ENCODE measurements at places on chromosomes 1 and 21.

DNA sequence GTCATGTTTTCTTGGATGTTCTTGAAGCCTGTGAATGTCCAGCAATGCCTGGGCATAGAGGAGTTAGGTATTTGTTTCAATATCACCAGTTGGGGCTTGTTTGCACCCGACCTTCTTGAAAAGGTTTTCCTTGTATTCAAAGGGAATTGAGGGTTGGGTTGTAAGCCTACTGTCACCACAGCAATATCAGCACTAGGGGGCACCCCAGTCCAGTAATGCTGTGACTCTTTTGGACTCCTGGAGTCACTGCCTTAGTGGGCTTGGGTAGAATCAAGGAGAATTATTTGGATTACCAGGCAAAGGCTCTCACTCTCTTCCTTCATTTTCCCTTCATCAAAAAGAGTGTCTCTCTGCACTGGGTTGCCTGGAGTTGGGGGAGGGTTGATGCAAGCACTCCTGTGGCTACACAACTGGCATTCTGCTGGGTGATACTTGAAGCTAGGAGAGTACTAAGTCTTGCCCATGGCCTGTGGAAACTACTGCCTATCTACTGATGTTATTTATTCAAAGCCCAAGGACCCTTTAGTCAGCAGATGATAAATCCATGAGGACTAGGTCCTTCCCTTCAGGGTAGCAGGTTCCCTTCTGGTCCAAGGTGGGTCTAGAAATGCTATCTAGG lies 34.5 kb downstream of the OR10R2 start:
- no peak for DNase-seq
- no peaks in the 10 kb centered on the region for H3K4me1 ChIP-seq
- H3K27me3 ChIP-seq: no peaks in the 10 kb centered on the region

DNA sequence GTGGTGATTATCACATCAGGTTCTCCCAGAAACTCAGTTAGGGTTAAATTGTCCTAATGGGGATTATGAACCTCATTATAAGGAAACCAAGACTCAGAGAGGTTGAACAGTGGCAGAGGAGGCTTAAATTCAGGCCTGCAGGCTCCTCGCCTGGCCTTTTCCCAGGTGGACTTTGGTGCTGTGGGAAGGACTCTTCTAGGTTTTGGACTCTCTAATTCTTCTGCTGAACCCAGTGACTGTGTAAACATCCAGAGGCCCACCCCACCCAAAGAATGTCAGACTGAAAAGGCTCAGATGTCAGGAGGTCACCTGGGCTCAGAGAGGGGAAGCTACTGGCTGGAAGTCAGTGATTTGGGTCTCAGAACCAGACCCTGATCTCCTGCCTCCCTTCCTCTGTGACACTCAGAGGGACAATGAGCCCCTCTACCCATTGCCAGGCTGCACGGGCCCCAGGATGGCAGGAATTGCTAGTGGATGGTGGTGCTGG lies 2.5 kb downstream of the ZNF362 start:
- no peaks in the 10 kb centered on the region for H3K36me3 ChIP-seq
- no peak overlapping the region for H3K27ac ChIP-seq
- H3K27me3 ChIP-seq: no peaks in the 10 kb centered on the region

DNA sequence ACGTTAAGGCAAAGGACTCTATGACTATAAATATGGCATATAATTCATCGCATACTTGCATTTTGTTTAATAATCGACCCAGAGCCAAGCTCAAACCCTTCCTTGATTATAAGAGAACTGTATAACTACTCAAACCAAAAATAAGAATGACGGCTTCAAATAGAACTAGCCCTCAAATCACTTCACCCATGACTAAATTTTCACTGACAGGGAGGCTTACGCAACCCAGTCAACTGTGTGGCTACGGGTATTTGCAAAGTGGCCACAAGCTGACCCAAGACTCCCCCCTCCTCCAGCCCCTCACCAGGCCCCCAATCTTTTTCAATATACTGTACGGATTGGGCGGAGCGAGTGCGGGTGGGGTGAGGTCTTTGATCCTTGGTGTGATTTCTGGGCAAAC lies 268.3 kb downstream of the ASTN1 start:
- no peaks in the 10 kb centered on the region for H3K27me3 ChIP-seq
- H3K36me3 ChIP-seq: no peaks in the 10 kb centered on the region
- no peak overlapping the region for H3K4me3 ChIP-seq
- DNase-seq: no peak
- H3K27ac ChIP-seq: no peak overlapping the region

DNA sequence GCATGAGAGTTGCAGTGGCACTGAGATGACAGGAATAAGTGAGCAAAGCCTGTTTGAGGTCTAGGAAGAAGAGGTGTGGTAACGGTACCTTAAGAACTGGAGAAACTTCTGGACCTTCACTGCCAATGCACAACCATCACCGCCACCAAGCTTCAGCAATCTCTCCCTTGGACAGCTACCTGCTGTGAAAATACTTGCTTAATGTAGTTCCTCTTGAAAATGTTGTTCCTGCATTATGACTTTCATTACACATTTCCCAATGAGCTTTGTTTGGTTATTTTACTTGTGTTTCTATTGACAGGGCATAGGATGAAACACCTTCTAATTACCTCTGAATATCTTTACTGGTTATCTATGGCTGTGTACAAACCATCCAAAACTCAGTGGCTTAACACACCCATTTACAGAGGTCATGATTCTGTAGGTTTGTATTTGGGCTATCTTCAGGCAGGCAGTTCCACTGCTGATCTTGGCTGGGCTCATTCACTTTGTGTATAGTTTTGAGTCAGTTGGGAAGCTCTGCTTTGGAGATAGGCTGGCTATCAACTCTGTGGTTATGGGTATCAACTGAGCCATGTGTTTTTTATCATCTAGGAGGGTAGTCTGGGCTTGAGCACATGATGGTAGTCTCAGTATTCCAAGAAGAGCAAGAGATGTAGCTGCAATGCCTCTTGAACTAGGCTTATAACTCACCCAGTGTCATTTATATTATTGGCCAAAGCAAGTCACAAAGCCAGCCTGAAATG lies 149.4 kb downstream of the ELAVL4 start:
- H3K27ac ChIP-seq: no peak overlapping the region
- DNase-seq: no peak
- H3K27me3 ChIP-seq: no peaks in the 10 kb centered on the region

DNA sequence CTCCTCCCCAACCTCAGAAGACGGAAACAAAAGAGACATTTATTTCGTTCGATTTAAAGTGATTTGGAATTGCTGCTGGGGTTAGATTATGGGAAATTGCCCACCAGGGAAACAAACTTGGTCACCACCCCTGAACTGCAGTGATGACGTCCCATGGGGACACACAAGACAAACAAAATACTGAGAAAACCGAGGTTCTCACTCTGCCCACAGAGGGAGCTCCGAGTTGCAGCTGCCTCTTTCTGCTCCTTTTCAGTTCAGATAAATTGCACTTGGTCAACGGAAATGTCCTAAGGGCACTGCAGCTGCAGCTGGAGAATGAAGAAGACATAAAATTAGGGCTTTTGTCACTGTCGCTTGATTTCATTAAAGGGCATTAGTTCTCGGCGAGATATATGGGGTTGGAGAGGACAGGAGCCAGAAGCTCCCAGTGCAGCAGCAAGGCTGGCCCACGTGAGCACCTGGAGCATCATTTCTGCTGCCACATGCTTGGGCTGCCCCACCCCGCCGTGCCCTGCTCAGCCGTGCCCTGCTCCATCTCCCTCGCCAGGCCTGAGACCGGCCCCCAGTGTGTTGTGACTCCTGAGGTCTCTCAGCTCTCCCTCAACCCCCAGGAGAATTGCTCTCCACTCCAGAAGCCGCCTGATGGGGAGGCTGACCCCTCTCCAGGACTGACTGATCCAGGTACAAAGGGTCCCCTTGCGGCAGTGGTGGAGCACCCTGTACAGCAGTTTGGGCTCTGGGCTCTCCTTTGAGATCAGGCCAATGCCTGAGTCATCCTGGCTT lies 231.7 kb upstream of the AJAP1 start:
- DNase-seq: no peak
- H3K36me3 ChIP-seq: no peaks in the 10 kb centered on the region
- no peak overlapping the region for H3K4me3 ChIP-seq
- no peak overlapping the region for H3K27ac ChIP-seq

All from fibroblast of lung (primary cell).